Activated CD4-positive, alpha-beta T cell treated with anti-CD3 and anti-CD28 coated beads, Interleukin-2, amount 10 ng/mL, durations not matched to agents 7 days and 5 days (primary cell): ENCODE measurements at places on chromosomes 12 and 14. TPM values are rescaled to one million over a fixed set of nuclear protein-coding genes. Genes with fewer than 3 reads are reported as not detected.

DNA sequence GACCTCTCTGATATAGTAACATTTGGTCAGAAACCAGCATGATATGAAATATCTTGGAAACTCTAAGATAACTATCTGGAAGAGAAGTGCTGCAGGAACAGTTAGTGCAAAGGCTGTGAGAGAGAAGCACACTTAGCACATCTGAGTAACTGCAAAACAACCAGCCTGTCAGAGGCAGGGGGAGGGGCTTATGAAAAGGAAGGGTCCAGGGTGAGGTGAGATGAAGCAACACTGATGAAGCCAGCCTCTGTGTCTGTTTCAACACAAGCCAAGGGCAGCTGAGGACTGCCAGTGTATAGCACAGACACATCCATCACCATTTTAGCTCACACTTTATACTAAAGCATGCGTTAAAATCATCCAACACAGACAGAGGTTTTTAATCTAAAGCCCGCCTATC, 37.4 kb upstream of the OVCH1 start:
- H3K4me1 ChIP-seq: no peaks in the 10 kb centered on the region
- peaks cover 28% of the 10 kb centered on the region for H3K27me3 ChIP-seq
- H3K27ac ChIP-seq: no peak overlapping the region
- H3K36me3 ChIP-seq: no peaks in the 10 kb centered on the region

DNA sequence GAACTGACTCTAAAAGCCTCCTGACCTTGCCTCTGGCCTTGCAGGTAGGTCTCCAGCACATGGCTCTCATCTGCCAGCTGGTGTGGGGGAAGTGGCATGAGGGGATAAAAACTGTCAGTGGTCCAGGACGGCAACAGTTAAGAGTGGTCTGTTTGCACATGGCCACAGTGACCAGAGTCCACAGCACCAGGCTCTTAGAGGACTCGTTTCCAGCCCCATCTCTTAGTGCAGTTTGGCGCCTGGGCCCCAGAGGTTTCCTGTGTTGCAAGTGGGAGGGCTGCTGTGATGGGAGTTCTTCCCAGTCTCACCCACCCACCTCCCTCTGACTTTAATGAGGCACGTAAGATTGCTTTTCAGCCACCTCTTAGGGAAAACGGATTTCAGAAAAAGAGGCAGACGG, 37.0 kb downstream of the APPL2 start:
- H3K36me3 ChIP-seq: peaks cover 8% of the 10 kb centered on the region
- H3K27ac ChIP-seq: no peak overlapping the region
- H3K4me1 ChIP-seq: no peaks in the 10 kb centered on the region
- DNase-seq: no peak

DNA sequence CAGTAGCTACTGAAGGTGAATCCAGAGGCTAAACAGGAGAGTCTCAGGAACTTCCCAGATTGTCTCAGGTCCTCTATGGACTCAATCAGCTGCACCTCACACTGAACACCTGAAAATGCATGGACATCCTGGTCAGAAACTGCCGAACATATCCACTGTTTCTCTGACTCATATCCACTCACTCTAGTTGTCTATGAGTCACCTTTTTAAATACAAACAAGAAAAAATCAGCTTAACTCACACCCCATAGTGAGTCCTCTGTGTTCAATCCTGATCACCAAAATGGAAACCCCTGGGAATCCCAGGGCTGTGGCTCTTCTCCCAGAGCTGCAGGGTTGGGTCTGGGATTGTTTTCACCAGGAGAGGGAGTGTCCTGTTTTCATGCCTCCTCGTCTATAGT, 556.7 kb downstream of the TMEM121 start:
- H3K36me3 ChIP-seq: no peaks in the 10 kb centered on the region
- DNase-seq: no peak
- H3K4me3 ChIP-seq: no peak overlapping the region
- no peak overlapping the region for H3K27ac ChIP-seq
- peaks cover 18% of the 10 kb centered on the region for H3K4me1 ChIP-seq

DNA sequence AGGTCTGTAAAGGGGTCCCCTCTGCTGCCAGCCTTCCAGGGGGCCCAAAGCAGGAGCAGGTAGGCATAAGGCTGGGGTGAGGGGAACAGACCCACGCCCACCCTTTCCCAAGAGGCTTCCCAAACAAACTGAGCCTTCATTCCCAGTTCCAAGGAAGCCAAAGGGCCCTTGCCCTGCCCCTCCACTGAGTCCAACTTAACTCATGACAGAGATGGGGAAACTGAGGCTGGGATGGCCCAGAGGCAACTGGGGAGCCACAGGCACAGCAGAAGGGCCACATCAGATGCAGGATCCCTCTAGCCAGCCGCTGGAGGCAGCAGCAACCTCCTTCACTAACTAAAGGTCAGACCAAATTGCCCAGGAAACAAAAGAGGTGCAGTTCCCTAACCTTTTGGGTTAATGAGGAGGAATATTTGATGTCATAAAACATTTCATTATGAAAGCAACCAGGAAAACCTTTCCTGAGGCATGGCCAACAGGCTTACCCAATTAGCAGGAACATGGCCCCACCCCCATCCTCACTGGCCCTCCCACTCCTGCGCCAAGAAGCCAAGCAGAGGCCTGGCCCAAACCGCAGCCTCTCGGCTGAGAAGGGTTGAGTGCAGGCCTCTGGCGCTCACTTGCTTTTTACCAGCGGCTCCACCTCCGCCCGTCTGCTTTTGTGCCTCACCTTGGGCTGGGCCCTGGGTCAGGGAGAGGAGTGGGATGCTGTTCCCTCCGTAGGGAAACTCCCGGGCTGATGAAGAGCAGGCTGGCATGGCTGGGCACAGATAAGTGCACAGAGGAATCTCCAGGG, 293.5 kb upstream of the RTL1 start:
- no peak for DNase-seq
- H3K4me1 ChIP-seq: no peaks in the 10 kb centered on the region
- H3K27ac ChIP-seq: no peak overlapping the region
- H3K36me3 ChIP-seq: no peaks in the 10 kb centered on the region

GRCh38 chr12:132302466-132303358, 26.7 kb downstream of the GALNT9 start:
- H3K27me3 ChIP-seq: no peaks in the 10 kb centered on the region
- no peak overlapping the region for H3K4me3 ChIP-seq
- DNase-seq: no peak
- H3K36me3 ChIP-seq: no peaks in the 10 kb centered on the region
- H3K4me1 ChIP-seq: no peaks in the 10 kb centered on the region

GRCh38 chr12:52835271-52836041, 1.3 kb upstream of the KRT79 start:
- no peak for DNase-seq
- H3K36me3 ChIP-seq: no peaks in the 10 kb centered on the region
- H3K4me3 ChIP-seq: no peak overlapping the region
- H3K4me1 ChIP-seq: peaks cover 22% of the 10 kb centered on the region
- H3K27me3 ChIP-seq: no peaks in the 10 kb centered on the region
- no peak overlapping the region for H3K27ac ChIP-seq

DNA sequence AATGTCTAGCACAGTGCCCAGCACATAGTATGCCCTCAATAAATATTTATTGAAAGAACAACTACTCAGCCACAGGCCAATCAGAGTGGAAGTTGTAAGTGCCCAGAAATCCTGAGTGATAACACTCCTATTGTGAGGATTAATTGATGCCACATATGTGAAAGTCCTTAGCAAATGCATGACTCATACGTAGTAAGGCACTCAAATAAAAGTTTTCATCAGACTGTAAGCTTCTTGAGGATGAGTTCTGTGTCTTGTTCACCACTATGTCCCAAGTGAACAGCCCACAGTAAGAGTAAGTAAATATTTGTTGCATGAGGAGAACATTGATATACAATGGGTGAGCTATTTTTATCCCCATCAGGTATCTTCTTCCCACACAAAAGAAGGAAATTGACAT, 24.7 kb upstream of the ANO6 start:
- no peaks in the 10 kb centered on the region for H3K27me3 ChIP-seq
- H3K36me3 ChIP-seq: peaks cover 4% of the 10 kb centered on the region
- H3K4me3 ChIP-seq: no peak overlapping the region
- no peak for DNase-seq

TBK1 gene
- total RNA-seq: 24.1 TPM

RNF212B gene
- not detected for total RNA-seq

HAL gene
- 0.44 TPM for total RNA-seq
